ENCODE measurements at places on chromosomes 12 and 14.

DNA sequence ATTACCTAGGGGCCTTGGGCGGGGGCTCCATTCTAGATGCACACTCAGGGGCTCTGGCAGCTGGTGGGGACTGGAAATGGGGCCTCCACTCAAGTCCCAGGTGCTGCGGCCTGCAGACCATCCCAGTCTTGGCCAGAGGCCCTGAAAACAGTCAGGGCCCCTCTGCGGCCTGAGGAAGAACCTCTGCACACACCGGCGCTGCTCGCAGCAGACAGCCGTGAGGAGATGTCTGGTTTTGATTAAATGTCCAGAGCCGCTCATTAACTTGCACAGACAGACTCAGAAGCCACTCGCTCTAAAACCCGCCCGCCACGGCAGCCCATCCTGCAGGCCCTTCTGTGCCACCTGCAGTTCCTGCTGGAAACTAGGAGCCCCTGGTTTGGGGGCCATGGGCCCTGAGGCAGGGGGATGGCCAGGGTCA lies 36.4 kb upstream of the NCOR2 start:
- no peak for DNase-seq

DNA sequence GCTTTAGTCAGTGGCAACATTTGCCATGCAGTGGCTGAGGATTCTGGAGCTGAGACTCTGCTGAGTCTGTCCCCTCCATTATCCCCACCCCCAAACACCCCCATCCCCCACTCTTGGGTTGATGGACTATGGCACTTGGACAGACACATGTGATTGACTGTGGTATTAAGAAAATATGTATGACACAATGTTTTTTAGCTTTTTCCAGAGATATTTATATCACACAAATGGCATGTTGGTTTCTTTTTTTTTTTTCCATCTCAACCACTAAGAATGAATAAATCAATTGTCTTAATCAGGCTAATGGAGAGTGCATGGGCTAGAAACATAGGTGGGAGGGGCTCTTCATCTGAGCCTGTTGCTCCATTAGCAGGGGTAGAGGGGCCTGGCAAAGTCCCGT lies 30.7 kb upstream of the MAP1LC3B2 start:
- DNase-seq, result no peak

- no peak for DNase-seq
Observed at GRCh38 chr12:95262808-95263207, 45.2 kb downstream of the VEZT start.

GRCh38 chr14:68626386-68626785 lies 166.5 kb downstream of the ZFP36L1 start:
- no peak for DNase-seq
